ENCODE measurements at places on chromosomes 2 and 18.
A peak's percentile ranks its signal among the peaks of the same experiment; 100 is the strongest.

DNA sequence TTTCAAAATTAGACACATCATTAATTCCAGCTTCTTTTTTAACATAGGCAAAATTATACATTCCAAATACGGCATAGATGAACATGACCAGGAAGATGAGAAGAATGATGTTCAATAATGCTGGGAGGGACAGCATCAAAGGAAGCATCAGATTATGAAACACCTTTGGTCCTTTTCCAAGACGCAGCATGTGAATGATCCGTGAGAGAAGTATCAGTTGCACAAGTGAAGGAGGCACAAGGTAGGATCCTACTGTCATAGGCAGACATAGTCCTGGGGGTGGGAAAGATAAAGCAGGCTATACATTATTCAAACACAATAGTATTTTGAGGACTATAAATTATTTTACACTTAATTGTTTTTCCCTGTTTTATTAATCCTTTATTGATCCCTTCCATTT lies 30.6 kb upstream of the SCN9A start:
- DNase-seq: no peak

DNA sequence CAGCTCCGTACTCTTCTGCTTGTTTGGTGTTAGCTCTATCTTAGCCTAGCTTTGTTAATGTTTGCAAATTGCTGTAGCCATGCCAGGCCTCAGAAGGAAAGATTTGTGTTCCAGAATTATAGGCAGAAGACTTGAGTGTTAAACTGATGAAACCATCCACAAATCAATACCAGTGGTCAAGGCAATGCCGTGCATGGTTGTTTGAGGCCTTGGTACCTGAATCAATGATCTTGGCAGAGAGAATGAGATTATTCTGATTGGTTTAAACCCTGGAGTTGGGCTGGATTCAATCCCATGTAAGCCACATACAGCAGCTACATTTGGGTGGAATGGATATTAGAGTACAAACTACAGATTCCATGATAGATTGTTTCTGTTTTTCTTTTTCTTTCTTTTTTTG lies 4.9 kb downstream of the HADHB start:
- no peak for DNase-seq

DNA sequence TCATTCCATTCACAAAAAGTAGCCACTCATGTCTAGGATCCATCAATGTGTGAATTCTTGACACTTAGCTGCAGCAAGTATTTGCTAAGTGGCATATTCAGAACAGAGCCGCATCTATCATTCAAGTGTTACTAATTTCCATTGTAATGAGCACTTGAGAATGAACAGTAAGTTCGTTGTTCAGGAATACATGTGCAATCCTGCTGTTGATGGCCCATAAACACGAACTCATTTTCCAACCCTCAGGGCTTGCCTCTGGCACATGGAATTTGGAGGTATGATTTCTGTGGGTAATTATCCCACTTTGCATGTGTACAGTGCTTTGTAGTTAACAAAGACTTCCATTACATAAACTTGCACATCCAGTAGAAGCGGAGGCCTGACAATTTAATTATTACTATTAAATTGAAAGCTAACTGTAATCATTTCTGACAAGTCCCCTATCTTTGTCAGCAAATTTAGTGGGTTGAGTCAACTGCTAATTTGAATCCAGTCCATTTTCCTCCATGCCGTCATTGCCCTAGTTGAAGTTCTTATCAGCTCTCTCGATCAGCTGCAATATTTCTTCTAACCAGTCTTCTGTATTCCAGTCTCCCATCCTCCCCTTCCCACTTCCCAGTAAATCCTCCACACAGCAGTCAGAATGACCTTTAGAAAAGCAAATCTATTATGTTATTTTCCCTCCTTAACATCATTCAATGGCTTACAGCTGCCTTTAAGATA lies 116.0 kb upstream of the AQP4 start:
- DNase-seq: no peak

DNA sequence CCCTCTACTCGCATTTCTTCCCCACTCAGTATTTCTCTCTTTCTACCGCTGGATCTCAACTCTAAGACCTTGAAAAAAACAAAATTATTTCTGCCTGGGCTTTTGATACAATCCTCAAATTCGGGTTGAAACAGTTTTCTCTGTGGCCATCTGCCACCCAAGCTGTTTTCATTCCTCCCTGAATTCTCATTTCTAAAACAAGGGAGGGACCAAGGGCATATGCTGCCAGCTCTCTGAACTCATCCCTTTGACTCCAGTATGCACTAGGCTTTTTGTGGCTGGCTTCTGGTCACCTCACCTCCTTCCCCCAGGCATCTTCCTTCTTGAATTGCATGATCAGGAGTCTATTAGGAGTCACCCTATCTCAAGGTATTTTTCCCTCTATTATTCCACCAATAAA lies 49.5 kb downstream of the CCDC148 start:
- no peak for DNase-seq

DNA sequence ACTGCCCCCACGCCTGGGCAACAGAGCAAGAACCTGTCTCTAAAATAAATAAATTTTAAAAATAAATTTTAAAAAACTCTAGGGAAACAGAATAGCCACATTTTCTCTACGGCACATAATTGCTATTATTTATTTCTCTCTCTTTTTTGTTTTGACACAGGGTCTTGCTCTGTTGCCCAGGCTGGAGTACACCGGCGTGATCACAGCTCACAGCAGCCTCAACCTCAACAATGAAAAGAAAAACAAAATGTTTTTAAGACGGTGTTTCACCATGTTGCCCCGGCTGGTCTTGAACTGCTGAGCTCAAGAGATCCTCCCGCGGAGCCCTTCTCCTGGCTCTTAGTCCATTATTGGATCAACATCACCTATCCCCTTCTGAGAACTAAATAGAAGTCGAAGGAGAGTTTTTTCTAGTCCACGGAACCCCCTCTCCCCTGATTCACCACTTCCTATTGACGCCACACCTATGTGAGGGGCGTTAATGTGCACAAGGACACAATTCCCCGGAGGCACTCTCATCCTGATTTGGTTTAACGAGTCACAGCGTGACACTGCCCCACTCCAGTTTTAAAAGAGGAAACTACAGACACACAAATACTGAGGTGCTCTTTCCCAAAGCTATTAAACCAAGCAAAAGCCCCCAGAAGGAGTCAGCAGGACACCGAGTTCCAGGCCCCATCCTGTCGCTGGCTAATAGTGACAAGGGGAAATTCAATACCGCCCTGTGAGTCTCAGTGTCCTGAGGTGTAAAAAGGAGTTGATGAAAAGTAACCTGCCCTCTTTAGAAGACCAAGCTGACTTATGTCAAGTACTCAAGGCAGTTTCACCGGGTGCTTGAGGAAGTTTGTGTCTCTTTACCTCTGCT lies 1.1 kb downstream of the NPC1 start:
- DNase-seq: no peak

DNA sequence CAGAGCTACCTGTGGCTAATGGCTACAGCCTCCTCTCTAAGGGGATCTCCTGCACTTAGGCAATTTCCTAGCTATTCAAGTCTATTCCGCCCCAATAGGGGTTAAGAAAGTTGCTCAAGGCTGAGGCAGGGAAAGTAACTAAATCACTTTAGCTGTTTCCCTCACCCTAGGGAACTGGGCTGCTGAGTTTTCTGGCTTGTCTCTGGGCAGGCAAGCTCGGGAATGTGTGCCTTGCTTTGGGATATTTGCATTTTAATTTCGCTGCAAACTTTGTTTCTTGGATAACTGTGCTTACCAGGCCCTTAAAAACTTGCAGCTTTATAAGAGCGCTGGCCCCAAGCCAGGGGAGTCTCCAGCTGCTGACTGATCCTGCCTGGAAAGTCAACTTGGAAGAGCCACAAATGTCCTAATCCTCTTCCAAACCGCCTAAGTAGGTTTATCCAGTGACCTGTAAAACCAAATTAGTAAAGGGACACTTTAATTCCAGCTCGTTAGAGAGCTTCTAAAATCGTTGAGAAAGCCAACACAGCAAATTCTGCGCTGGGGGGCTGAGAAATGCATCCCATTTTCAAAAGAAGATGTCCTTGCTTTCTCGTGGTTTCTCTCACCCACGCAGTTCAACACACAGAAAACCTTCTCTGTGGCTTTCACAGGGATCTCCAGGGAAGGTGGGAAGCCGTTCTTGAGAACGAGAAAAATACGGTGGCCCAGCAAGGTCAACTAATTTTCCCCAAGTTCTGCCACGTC lies 59.5 kb upstream of the SP3 start:
- no peak for DNase-seq

DNA sequence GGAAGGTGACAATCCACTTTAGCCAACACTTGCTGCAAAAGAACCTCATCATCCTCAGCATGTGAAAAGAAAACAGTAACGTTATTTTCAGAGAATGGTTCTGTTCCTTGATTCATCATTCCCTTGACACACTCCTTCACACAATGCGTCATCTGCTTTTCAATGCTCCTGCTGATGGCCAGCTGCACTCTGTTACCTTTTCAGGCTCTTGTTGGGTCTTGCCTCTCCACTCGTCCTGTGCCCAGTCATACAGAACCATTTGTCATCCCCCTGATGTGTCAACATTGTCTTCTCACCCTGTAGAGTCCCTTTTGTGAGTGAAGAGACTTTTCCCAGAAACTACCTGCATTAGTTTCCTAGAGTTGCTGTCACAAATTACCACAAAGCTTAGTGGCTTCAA lies 12.2 kb upstream of the DTNA start:
- no peak for DNase-seq

DNA sequence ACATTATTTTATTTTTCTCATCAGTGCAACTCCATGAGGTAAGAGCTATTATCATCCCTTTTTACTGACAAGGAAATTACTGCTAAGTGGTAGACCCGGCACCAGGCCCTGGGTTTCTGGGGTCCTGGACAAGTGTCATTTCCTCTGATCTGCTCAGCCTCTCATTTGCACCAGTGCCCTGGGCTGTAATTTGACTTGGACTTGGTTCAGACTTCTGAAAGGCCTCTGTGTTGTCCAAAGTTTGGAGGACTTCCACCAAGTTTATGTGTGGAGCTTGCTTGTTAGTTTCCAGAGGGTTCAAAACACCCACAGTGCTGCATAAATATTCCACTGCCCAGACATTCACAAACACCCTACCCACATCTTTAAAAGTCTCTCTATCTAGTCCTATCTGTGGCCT lies 44.0 kb upstream of the PPP1CB start:
- DNase-seq: no peak

DNA sequence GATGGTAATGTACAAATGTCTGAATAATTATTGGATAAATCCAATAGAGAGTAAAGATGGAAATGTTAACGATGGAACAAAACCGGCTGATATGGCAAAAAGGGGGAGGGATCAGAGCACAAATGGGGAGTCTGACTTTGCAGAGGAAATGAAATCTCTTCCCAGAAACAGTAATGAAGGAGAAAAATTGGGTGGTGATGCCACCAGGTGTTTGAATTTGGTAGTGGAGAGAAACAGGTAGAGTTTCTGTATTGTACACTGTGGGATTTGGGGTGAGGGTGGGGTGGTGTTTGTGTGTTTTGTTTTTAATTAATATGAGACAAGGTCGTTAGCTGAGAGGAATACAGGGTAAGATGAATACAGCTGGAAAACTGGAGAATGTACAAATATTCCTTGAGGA lies 20.4 kb upstream of the XDH start:
- no peak for DNase-seq

DNA sequence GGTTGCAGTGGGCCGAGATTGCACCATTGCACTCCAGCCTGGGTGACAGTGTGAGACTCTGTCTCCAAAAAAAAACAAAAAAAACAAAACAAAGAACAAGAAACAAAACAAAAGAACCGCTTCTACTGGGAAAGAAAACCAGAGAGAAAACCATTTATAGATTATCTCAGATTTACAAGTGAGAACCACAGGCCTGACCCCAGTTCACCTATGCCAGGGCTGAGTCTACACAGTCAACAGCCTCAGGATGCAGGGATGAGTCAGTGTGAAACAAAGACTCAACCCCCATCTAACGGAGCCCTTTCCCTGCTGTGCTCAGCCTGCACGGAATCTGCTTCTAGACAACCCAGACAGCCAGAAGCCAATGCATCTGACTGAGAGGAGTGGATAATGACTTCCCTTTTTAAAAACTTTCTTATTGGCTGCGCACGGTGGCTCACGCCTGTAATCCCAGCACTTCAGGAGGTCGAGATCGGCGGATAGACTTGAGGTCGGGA lies 25.5 kb upstream of the YWHAQ start:
- peak; percentile 49 for DNase-seq

DNA sequence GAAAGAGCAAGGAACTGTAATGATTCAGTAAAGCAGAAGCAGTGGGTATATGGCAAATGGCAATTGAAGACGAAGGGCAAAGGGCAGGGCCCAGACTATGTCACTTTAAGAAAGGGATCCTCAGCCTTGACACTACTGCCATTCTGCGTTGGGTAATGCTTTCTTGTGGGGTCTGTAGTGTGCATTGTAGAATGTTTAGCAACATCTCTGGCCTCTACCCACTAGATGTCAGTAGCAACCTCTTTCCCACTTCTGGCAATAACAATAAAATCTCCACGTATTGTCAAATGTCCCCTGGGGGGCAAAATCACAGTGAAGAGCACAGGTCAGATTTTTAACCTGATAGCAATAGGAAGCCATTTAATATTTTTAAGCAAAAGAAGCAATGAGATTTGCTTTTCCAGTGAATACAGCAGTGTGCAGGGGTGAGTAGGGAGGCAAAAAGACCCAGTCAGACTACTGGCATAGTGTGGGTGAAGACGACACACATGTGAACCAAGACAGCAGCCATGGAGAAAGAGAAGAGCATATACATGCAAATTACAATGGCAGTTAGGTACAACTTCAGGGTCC lies 209.5 kb downstream of the DYM start:
- DNase-seq: no peak

DNA sequence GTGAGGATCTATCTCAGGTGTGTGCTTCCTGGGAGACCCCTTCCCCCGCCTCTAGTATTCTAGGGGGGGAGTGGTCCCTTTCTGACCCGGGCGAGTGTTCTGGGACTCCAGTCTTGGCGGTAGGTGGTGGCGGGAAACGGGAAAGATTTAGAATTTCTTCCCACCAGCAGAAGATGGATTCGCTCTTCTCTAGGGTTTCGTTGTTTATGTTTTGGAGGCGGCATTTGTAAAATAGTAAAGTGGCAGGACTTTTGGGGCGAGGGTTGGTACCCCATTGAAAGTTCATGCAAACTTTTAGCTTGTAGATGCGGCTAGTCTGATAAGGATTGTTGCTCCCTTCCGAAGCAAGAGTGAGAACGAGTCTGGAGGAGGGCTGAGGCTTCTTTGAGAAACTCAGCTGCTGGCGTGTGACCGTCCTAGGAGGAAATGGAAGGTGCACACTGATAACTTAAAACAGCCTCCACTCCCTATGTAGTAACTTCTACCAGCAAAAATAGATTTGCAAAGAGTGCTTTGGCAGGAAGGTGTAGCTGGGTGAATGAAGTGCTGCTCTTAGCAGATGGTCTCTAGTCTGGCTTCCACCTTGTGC lies 412 bp downstream of the GPD2 start:
- DNase-seq: no peak

GRCh38 chr2:196983934-196984333 lies 57.4 kb upstream of the PGAP1 start:
- no peak for DNase-seq

- no peak for DNase-seq
Measured at GRCh38 chr2:156466739-156467405, 30.7 kb downstream of the GPD2 start.
